ENCODE measurements at places on chromosomes 5 and 9.

DNA sequence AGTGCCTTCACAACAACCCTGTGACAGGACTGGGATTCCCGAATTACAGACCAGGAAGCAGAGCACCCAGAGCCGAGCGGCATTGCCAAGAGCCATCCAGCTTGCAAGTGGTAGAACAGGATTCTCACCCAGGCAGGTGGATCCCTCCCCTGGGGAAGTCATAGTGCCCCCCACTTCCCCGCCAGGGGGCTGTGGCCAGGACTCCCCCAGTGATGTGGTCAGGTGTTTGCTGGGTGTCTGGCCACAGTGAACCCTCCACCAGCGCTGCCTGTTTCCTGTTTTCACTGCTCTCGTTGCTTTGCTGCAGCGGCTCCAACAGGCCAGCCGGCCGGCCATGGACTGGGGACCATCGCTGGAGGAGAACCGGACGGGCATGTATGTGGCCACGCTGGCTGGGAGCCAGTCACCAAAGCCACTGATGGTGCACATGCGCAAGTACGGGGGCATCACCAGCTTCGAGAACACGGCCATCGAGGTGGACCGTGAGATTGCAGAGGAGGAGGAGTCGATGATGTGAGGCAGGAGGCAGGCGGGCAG lies 19.3 kb downstream of the SLC6A7 start:
- peak; percentile 90 for DNase-seq

DNA sequence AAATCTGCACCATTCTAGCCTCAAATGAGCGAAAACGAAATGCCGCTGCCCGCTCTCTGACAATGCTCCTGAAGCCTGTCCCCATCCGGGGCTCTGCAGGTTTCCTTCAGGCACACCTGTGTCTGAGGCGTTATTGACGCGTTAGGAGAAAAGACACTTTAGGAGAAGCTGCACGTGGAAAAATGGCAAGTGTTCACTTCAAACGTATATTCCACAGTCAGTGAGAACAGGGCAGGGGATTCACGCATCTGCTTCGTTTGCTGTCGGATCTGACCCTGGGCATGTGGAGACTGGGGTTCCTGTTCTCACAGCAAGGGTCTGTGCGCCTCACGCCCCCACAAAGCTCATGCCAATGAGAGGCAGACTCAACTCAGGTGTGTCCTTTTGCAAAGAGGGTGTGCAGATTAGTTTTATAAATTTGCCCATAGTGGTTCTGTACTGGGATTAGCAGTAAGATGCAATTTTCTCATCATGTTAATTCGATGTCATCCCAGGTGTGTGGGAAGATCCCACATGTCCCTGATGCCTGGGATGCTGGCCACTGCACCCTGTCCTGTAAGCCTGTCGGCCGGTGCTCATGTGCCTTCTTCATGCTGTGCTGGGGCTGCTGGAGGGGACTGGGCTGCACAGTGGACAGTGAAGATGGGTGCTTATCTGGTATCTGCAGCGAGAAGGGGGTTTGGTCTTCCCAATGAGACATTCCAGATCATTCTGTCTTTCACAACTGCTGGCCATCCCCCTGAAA lies 11.2 kb upstream of the TBC1D9B start:
- DNase-seq: no peak

DNA sequence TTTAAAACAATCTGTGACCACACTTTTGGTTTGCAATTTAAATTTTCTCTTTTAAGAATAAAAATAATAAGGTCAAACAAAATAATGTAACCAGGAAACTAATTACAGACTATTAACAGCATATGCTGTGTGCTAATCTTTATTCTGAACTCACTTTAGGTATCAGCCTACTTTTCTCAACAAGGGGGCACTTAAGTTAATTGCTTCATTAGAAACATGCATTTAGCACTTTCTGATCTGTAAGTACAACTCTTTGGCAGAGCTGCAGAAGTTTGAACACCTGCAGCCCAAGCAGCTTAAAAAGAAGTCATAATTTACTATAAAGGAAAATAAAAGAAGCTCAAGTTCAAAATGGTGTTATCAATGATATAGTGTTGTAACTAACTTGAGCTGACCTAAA lies 21.7 kb downstream of the XRCC4 start:
- DNase-seq: no peak

DNA sequence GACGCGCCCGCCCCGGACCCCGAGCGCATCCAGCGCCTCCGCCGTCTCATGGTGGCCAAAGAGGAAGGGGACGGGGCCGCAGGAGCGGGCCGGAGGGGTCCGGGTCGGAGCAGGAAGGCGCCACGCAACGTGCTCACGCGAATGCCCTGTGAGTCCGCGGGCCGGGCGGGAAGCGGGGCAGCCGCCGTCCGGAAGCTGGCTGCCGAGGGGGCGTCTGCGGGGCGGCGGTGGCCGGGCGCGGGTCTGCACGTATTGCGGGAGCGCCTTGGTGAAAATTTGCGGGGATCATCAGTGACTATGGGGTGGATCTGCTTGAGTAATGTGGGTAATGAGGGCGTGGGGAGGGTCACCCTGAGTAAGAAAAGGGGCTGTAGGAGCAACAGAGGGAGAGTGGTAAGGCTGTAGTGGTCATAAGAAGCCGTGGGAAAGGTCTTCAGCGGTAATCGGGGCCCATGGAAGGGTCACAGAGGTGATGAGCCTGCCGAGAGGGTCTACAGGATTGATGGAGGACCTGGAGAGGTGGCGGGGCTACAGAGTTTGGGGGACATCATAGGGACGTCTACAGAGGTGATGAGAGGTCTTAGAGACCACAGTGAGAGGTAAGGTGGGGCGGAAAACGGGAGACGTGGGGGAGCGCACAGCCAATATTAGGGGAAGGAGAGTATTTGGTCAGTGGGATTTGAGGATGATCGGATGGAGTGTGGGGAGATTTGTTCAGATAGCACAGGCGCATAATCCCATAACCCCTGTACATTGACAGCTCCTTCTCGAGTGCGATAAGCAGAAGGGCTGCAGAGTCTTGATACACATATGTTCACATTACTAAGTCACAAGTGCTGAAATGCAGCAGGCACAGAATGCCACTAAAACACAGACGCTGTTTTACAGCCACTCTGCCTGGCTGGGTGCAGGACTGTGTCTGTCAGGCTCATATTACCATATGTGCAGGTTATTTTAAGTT lies 819 bp downstream of the LSM11 start:
- DNase-seq: peak; percentile 34

All from suppressor macrophage treated with lipopolysaccharide for 4 hours (primary cell).